ENCODE measurements at places on chromosomes 3 and 15. TPM values are rescaled to one million over a fixed set of nuclear protein-coding genes. Genes with fewer than 3 reads are reported as not detected.

Gene SOX2
- polyA plus RNA-seq: not detected

Gene BTBD1
- 89.8 TPM for polyA plus RNA-seq

Gene GOLGA6D
- not detected for polyA plus RNA-seq

Gene LDHAL6B
- not detected for polyA plus RNA-seq

Gene OR5K2
- polyA plus RNA-seq: not detected

Gene ILDR1
- not detected for polyA plus RNA-seq
